ENCODE measurements at places on chromosomes 4 and X.

DNA sequence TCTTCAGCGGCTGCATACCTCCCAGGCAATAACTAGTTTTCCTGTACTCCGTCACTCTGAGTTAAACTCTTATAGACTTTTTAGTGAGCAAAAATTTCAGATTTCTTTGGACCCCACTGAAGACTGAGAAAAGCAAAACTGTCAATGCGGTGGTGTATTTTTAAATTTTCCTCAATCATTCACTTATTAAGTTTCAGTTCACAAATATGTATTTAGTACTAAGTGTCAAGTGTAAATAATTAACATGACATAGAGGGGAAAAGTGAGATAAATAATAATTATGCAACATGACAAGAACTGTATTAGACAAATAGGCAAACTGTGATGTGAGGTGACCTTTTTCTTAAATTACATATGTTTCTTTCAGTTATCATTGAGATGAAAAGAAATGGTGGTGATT, 124.4 kb downstream of the NAF1 start:
- no peak overlapping the region for H3K27ac ChIP-seq
- no peak for DNase-seq
- no peaks in the 10 kb centered on the region for H3K27me3 ChIP-seq

GRCh38 chrX:418927-419729, 32.4 kb upstream of the PPP2R3B start:
- H3K36me3 ChIP-seq = no peaks in the 10 kb centered on the region
- H3K27ac ChIP-seq = no peak overlapping the region
- no peak for DNase-seq

- no peaks in the 10 kb centered on the region for H3K4me1 ChIP-seq
- DNase-seq = no peak
- H3K27ac ChIP-seq = no peak overlapping the region
These were observed 219.6 kb downstream of the DKK2 start for GRCh38 chr4:106816496-106816895.

DNA sequence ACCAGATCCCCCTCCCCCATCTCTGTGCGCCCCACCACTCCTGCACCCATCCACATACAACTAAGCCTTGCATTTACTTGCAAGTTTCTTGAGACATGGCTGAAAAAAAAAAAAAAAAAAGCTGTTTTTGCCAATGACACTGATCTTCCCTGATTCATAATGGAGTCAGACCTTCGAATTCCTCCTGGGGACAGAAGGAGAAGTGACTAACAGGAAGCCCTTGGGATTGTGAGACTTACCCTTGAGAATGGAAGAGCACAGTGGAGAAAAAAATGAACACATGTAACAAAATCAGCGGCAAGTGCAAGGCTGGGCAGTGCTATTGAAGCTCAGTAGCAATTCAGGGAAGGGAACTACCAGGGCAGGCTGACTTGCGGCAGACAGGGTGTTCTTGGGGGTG, 288.4 kb downstream of the BCOR start:
- H3K27me3 ChIP-seq = no peaks in the 10 kb centered on the region
- no peak overlapping the region for H3K27ac ChIP-seq
- no peak for DNase-seq
- no peak overlapping the region for H3K4me3 ChIP-seq
- H3K4me1 ChIP-seq = peaks cover 3% of the 10 kb centered on the region

DNA sequence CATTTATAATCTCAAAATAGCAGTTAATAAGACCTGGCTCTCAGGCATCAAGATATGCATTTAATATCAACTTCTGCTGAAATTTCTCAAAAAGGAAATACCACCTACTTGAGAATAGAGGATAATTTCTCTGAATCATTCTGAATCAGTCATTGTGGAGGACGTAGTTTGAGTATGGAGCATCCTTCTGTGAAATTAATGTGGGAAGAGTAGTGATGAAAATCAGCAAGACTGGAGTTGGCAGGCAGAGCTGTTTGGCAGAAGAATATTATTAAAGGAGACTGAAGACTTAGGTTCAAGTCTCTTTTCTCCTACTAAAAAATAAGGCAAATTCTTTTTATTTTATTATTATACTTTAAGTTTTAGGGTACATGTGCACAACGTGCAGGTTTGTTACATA, 325.6 kb upstream of the ATOH1 start:
- H3K27ac ChIP-seq = no peak overlapping the region
- DNase-seq = no peak
- H3K36me3 ChIP-seq = no peaks in the 10 kb centered on the region

DNA sequence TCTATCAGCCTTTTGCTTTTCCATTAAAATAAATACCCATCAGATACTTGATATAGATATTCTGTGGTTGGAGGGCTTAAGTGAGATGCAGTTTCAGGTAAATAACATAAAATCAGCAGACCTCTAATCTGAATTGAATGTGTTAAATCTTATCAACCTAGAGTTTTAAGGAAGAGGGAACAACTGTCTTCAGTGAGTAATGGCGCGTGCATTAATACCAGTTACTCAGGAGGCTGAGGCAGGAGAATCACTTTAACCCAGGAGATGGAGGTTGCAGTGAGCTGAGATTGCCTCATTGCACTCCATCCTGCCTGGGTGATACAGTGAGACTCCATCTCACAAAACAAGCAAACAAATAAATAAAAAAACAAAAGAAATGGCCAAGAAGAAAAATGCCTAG, 54.3 kb downstream of the FAT4 start:
- peak overlapping the region; percentile 32 for H3K4me3 ChIP-seq
- no peak for DNase-seq

DNA sequence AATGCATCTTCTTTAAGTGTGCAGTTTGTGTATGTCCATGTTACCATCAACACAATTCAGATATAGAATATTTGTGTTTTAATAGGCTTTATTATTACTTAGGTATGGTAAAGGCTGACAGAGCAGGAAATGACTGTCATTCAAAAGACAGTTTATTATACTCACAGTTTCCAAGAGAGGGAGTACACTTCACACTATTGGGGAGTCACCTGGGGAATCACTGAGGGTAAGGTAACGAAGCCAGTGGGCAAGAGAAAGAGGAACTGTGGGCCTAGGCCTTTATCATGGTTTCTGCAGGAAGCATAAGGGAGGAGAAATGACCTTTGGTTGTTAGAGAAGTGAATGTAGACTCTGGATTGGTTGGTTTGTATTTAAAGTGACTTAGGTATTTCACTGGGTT, 235.1 kb upstream of the HCCS start:
- DNase-seq = no peak
- no peaks in the 10 kb centered on the region for H3K4me1 ChIP-seq
- no peaks in the 10 kb centered on the region for H3K36me3 ChIP-seq
- H3K27me3 ChIP-seq = no peaks in the 10 kb centered on the region

- no peaks in the 10 kb centered on the region for H3K27me3 ChIP-seq
- no peak overlapping the region for H3K4me3 ChIP-seq
- H3K36me3 ChIP-seq = no peaks in the 10 kb centered on the region
- H3K27ac ChIP-seq = no peak overlapping the region
These were observed 39.1 kb upstream of the TMEM184C start for GRCh38 chr4:147578051-147578476.

- peaks cover 32% of the 10 kb centered on the region for H3K36me3 ChIP-seq
- peak overlapping the region; percentile 24 for H3K4me3 ChIP-seq
- peaks cover 29% of the 10 kb centered on the region for H3K4me1 ChIP-seq
- H3K27ac ChIP-seq = peak overlapping the region; percentile 19
These were observed 5.6 kb upstream of the ADD1 start for GRCh38 chr4:2837904-2838496.

GRCh38 chr4:152278505-152279233, 257.2 kb downstream of the FBXW7 start:
- no peaks in the 10 kb centered on the region for H3K27me3 ChIP-seq
- no peak for DNase-seq
- no peak overlapping the region for H3K4me3 ChIP-seq
- no peaks in the 10 kb centered on the region for H3K36me3 ChIP-seq
- H3K4me1 ChIP-seq = peaks cover 11% of the 10 kb centered on the region

GRCh38 chrX:42384956-42385355, 393.0 kb downstream of the PPP1R2C start:
- DNase-seq = no peak
- H3K4me1 ChIP-seq = no peaks in the 10 kb centered on the region
- no peaks in the 10 kb centered on the region for H3K27me3 ChIP-seq
- no peak overlapping the region for H3K27ac ChIP-seq
